ENCODE measurements at places on chromosomes 11 and 22.

DNA sequence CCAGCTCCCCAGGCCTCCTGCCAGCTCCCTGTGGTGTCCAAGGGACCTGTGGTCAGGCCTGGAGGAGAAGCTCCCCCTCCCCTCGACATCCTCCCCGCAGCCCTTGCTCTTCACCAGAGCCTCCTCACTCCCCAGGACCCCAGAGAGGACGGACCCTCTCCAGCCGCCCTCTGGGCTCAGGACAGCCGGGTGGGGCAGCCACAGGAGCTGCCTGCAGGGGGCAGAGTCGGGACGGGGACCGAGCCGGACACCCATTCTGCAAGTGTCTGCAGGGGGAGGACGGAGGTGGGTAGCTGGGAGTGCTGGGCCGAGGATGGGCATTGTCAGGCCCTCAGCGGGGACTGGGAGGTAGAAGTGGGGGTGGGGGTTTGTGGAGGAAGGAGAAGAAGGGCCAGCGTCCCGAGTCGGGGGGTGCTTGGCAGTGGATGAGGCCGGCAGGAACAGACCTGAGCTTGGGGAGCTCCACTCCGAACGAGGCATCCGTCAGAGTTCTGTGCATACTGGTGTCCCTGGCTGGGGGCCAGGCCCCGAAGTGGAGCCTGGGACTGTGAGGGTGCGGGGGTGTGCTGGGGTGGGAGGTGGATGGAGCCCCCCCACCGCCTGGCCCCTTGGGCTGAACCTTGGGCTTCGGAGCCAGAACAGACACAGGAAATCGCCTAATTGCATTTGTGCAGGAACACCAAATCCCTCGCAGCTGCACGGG is 15.2 kb downstream of the PRR33 start:
- DNase-seq, result no peak

- no peak for DNase-seq
Observed at GRCh38 chr11:120184946-120185705, 25.7 kb upstream of the OAF start.

GRCh38 chr11:79503028-79503427 is 62.2 kb upstream of the TENM4 start:
- DNase-seq, result no peak

DNA sequence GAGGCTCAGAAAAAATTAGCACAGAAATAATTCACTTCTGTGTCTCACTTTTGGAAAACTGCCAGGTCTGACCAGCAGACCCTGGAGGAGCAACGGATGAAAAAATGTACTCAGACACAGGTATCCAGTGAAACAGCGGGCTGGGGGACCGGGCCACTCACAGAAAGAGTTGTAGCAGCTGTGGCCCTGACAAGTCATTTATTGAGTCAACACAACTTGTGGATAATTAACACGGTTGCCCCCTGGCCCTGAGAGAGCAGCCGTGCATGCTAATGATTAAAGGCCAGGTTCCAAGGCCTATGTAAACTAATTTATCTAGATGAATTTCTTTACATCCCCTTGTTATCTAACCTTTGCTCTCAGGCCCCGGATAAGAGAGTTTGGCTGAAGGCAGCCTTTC is 131.3 kb downstream of the AASDHPPT start:
- DNase-seq, result no peak

- DNase-seq, result no peak
Observed at GRCh38 chr11:11786771-11787170, 55.0 kb upstream of the USP47 start.

GRCh38 chr11:91497847-91498246 is 726.8 kb upstream of the FAT3 start:
- no peak for DNase-seq

- no peak for DNase-seq
Observed at GRCh38 chr11:6201481-6201880, 2.5 kb downstream of the OR52W1 start.

DNA sequence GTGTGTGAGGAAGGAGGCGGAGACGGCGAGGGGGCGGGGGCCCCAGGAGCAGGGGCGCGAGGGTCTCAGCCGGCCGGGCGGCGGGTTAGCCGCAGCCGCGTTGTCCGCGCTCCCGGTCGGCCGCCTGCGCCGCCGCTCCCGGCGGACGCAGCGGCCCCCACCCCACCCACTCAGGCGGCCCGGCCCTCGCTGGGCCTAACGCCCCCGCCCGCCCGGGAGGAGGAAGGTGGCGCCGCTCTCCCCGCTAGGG is at the start of gene FCHSD2:
Gene FCHSD2, minus strand, starts transcription at position 191 of the 250 bp plus-strand sequence. CDS start 441 bp downstream, outside the sequence.
- DNase-seq, result no peak

DNA sequence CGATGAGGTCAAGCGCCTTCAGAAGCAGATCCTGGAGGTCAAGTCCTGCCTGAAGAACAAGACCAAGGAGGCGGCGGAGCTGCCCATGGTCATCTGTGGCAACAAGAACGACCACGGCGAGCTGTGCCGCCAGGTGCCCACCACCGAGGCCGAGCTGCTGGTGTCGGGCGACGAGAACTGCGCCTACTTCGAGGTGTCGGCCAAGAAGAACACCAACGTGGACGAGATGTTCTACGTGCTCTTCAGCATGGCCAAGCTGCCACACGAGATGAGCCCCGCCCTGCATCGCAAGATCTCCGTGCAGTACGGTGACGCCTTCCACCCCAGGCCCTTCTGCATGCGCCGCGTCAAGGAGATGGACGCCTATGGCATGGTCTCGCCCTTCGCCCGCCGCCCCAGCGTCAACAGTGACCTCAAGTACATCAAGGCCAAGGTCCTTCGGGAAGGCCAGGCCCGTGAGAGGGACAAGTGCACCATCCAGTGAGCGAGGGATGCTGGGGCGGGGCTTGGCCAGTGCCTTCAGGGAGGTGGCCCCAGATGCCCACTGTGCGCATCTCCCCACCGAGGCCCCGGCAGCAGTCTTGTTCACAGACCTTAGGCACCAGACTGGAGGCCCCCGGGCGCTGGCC is 11.0 kb downstream of the RASD2 start:
- DNase-seq, result no peak

DNA sequence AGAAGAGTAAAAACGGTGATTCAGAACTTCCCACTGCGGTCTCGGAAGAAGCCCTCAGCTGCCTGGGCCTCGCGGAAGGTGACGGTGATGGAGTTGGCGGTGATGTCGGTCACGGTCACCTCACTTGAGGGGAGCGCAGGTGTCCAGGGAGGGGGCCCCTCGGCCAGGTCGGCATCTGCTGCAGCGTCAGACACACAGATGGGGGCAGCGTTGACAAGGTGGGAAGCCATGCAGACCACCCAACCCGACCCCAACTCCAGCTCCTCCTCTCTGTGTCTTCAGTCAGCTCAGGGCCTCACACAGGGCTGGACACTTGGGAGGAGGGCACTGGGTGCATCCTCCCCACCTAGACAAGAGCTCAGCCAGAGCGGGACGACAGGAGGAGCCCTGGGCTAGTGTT is 18.6 kb downstream of the CBX7 start:
- no peak for DNase-seq

GRCh38 chr11:69079661-69080256 is 31.0 kb downstream of the TPCN2 start:
- no peak for DNase-seq

- no peak for DNase-seq
Observed at GRCh38 chr22:26477341-26477731, 6.2 kb downstream of the HPS4 start.

GRCh38 chr11:130469181-130469580 is 20.7 kb downstream of the ADAMTS15 start:
- DNase-seq, result no peak

GRCh38 chr11:19595840-19596751 is 116.5 kb upstream of the NAV2 start:
- no peak for DNase-seq

- no peak for DNase-seq
Observed at GRCh38 chr11:45379162-45379863, 93.2 kb upstream of the SYT13 start.

DNA sequence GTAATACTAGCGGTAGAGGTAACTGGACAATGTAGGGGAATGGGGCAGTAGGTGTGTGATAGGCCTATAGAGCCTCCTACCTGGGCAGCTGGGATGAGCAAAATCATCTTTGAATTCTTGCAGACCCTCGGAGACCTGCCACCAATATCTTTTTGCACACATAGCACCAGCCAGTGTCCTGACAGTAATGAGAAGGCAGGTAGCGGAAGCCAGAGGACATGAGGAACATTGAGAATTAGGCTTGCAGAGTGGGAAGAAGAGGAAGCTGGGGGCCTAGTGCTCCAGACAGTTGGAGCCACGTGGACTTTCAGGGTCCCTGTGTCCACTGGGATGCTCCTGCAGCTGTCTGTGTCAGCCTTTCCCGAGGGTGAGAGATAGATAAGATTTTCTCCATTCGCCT is 17.2 kb upstream of the SYT13 start:
- no peak for DNase-seq

DNA sequence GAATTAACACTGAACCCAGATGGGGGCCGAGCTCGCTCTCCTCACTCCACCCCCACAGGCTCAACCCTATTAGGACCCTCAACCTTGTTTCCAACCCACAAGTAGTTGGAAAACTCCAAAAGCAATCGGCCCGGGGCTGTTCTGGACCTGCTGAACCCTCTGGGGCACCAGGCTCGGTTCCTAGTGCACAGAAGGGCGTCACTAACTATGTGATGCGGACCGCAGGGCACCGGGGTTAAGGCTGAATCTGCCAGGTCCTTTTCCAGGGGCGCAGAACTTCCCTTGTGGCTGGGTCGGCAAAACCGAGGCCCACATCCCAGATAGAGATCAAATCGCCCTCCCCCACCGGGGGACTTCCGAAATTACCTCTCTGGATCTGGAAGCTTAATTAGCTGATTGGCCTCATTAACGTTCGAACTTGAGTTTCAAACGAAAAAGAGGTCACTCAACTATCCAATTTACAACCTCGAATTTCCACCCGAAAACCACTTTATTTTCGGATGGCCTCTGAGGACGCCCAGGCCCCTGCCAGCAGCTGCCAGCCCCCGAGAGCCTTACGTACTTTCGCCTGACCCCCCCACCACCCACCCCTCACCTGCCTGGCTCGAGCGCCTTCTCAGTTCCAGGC is 1.7 kb downstream of the SHANK2 start:
- DNase-seq, result no peak

GRCh38 chr11:27372164-27372563 is 9.1 kb upstream of the CCDC34 start:
- no peak for DNase-seq

DNA sequence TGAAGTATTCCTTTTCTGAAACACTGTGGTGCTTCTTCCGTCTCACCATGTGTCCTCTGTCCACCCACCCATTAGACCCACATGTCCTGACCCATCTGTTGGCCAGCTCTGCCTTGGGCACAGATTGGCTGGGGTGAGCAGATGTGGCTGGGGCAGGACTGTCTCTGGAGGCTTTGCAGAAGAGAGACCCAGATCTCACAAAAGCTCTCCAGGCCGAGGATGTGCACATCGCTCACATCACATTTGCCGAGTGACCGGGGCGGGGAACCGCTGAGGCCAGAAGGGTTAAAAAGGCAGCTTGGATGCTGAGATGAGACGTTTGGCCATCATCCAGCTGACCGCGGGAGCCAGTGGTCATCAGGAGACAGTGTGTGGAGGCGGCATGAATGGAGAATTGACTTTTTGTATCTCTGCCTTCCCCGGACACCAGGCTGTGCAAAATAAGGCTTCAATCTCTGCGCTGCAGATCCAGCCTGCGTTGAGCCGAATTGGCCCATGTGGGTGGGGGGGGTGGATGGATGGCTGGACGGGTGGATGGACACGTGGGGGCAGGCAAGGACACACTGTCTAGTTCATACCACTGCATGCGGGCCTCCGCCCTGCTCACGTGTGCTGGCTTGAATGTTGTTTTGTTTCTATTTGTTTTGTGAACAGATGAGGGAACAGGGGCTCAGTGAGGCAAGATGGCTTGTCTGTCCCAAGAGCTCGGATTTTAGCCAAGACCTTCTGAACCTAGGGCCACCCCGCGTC is 6.1 kb downstream of the IFITM10 start:
- no peak for DNase-seq

- no peak for DNase-seq
Observed at GRCh38 chr11:93198215-93198845, 539 bp upstream of the SLC36A4 start.

GRCh38 chr11:44621140-44621681 is 55.7 kb downstream of the CD82 start:
- no peak for DNase-seq

DNA sequence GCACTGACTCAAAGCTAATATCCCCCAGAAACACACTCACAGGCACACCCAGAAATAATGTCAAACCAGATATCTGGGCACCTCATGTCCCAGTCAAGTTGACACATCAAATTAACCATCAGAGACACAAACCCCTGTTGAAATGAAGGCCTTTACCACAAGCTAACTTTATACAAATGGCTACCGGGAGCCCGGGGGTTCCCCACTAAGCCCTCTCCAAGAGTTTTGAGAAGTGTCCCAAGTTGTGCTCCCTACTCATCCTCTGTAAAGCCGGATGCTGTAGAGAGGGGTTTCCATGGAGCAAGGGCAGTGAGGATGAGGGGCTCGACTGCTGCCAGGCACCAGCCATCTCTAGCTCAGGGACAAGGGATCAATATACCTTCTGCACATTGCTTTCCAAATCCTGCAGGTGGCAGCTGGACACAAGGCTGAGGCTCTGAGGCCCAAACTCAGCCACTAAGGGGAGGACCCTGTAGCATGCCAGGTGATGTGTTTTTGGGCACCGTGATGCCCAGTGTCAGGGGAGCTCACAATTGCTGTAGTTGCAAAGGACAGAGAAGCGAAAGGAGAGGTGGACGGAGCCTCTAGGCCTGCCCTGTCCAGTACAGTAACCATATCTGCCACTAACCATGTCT is 145.7 kb downstream of the TTC17 start:
- no peak for DNase-seq

DNA sequence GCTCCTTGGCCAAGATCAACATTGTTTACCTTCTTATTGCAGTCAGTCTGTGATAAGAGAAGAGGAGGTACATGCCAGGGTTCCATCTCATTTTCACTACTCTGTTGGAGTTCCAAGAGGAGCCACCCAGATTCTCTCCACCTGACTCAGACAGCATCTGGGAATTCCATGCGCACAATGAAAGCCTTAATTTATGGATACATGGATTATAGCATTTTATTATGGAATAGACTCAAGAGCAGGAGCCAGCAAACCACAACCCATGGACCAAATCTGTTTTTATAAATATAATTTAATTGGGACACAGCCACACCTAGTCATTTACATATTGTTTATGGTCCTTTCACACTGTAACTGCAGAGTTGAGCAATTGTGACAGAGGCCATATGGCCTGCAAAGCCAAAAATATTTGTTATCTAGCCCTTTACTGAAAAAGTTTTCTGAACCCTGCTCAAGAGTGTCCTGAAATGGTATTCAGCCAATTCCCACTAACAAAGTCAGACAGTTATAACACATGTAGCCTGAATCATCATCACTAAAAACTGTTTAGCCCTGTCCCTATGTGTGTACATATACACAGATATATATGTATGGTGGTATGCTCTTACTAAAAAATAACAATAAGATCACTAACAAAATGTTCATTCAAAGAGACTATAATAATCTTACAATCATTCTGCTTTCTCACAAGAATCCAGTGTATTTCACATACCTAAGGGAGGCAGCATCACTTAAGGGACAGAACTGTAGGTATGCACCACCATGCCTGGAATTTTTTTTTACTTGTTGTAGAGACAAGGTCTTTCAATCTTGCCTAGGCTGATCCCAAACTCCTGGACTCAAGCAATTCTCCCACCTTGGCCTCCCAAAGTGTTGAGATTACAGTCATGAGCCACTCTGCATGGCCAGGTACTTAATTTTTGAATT is 104.5 kb upstream of the TEAD1 start:
- DNase-seq, result no peak

Measured in activated T-cell treated with anti-CD3 and anti-CD28 coated beads for 4 hours (primary cell).